ENCODE measurements at places on chromosomes 7 and 10.

DNA sequence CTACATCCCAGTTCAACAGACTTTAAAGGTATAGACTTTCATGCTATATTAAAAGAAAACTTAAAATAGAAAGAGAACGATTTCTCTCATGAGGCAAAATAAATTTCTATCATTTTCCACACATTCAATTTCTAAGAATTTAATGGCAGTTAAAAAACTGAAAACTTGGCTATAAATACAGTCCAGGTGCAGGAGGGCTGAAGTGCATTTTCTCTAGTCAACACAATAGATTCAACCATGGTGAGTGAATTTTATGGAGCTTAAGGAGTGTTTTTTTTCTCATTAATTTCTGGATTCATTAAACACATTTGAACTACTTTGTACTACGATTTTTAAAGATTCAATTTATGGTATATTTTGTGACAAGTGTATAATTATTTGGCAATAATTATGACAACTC lies 240.8 kb upstream of the SLC26A5 start:
- no peak for DNase-seq

DNA sequence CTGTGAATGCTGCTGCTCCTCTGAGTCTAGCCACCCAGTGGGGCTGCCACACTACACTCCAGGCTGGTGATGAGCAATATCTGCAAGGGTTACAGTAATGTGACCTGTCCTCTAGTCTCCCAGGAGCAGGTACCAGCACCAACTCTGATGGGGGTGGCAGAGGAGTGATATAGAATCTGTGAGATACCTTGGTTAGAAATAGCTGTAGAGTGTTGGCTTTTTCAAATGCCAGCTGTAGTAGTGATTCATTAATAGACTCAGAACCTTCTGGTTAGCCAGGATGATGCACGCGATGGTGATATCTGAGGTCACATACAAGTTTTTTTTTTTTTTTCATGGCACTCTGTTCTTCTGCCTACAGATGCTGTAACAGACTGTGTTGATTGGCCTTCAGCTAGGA lies 757.1 kb downstream of the INHBA start:
- DNase-seq: no peak

DNA sequence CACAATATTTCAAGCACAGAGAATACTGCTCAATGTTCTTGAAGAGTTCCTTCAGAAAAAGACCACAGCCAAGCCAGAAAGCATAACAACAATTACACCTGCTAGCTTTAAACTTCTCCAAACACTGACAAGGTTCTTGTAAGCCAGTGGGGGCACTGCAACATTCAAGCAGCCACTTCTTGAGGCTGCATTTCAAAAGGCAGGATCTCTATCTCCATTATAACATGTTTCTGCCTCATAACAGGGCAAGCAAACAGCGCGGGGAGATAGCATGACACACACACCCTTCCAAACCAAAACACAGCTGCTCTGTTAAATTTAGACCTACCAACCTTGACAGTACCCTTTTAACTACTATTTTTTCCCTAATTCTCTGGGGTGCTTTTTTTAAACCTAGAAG lies 30.8 kb downstream of the CHCHD3 start:
- DNase-seq: no peak

DNA sequence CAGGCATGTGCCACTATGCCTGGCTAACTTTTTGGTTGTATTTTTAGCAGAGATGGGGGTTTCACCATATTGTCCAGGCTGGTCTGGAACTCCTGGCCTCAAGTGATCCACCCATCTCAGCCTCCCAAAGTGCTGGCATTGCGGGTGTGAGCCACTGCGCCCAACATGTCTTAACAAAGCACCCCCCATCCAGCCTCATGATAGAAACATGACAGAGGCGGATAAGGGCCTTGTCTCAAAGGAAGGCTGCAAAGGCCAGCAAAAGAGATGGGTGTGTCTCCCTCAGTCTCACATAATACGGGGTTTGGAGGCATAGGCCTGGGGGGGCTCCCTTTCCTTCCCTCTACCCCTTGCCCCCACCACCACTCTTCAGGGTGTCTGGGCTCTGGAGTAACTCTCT lies 93.2 kb downstream of the SH3PXD2A start:
- DNase-seq: no peak

DNA sequence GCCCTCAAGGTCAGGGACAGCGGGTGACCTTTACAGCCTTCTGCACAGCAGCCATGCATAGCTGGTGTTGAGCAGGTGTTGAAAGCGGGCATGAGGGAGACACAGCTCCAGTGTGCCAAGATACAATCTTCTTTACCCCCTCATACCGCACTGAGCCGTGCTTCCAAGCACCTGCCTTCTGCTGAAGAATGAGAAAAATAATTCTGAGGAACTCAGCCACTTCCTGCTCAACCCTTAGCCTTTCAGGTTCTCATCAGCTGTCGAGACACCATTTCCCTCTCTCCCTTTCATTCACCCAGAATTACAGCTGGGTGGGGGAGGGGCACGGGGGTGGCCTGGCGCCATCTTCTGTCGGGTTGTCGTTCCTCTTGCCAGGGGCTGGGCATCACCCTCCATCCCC lies 58.6 kb downstream of the COL13A1 start:
- DNase-seq: no peak

DNA sequence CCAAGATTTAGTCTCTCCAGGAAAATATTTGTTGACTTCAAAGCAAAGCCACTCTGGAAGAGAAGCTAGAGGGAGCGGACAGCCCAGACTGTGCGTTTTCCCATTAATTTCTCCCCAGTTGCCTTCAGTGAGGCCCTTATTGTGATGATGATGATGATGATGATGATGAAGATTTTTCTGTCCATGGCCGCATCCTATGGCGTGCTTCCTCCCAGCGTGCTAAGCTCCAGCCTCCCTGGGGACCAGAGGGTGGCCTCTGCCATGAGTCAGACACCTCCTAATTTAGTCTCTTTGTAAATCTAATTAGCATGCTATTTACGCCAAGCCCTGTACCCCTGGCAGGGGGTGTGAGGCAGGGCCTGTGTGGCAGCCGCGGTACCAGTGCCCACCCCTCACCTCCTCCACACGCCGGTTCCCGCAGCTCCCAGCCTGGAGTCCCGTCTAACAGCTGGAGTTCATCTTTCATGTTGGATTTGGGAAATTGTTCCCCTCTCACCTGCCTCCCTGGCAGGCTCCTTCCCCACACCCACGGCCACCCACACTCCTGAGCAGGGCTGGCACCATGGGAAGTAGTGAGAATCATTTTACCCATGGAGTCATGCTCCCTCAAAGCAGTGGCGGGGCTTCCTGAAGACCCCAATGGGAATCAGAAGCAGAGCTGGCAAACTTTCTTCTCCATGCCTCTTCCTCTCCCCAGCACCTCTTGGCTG lies 92.2 kb downstream of the C10orf105 start:
- DNase-seq: no peak

DNA sequence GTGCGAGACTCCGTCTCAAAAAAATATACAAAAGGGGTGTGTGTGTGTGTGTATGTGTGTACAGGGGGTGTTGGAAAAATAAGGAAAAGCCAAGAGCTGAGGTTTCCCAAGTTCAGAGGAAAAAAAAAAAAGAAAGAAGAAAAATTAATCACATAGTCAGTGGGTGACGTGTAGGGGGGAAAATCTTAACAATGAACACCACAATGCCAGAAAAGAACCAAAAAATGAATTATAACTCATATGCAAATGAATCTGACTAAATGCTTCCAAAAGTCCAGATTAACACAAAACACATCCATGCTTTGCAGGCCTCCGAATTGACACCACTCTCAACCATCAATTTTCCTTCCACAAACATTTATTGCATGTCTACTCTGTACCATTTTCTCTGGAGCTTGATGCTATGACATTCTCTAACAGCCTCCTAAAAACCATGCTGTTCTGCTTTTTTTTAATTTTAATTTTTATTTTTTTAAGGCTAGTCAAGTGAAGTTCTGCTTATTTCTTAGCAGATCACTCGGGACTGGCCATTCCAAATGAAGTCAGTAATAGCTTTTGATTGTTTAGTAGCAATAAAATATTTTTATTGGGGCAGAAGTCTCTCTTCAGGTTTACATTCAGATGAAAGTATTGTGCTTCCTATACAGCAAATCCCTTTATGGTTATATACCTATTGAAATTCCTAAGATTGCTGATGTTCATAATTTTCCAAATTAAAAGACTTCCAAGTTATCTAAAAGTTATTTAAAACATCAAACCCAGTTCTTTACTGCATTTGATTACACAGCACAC lies 133.8 kb downstream of the CNOT4 start:
- no peak for DNase-seq

GRCh38 chr10:51993475-51993874 lies 294.1 kb upstream of the CSTF2T start:
- DNase-seq: no peak

- no peak for DNase-seq
Observed at GRCh38 chr10:110214371-110214826, 7.0 kb downstream of the MXI1 start.

GRCh38 chr7:133512560-133512959 lies 259.7 kb downstream of the EXOC4 start:
- DNase-seq: no peak

DNA sequence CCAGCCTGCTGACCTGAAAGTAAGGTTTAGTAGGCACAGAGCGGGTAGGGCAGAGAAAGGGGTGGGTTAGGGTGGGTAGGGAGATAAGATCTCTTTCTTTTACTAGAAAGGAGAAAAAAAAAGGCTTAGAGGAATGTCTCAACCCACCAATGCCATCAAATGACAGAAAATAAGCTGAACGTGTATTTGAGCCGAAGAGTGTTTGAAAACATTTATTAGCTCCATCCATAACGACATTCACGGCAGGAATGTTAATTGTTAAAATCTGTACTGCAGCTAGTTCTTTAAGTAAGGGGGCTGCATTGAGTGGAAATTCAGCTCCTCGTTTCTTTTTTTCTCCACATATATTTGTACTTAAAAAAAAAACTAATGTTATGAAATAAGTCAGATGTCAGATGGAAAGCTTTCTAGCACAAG lies 63.7 kb upstream of the ARID5B start:
- no peak for DNase-seq

- DNase-seq: no peak
Observed at GRCh38 chr7:151310578-151310977, 31.0 kb upstream of the NUB1 start.

DNA sequence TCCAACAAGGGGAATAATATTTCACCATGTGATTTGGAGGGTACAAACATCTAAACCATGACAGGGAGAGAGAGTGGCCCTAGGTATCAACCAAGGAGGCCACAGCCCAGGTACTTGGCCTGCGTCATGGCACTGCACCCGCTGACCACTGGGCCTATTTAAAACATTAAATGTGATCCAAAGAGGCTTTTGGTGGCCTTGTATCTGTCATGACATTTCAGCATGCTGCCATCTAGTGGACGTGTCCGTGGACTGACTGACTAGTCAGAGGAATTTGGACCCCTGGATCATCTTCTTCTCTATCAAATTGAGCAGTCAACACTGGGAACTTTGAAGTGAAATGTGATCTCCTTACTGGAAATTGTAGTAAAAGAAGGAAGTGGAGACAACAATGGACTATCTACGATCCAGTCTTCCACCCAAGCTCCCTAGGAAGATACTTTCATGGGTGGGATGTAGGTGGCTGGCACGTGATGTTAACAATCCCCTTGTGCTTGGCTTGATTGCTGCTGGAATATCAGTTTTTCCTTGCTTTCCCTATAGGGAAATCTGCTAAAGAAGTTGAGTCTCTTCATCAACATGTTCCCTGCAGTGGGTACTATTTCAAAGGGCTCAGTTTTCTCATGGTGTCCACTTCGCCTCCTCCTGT lies 24.6 kb upstream of the ITGA8 start:
- DNase-seq: peak; percentile 19

GRCh38 chr10:70940834-70941568 lies 52.6 kb upstream of the PCBD1 start:
- DNase-seq: no peak

DNA sequence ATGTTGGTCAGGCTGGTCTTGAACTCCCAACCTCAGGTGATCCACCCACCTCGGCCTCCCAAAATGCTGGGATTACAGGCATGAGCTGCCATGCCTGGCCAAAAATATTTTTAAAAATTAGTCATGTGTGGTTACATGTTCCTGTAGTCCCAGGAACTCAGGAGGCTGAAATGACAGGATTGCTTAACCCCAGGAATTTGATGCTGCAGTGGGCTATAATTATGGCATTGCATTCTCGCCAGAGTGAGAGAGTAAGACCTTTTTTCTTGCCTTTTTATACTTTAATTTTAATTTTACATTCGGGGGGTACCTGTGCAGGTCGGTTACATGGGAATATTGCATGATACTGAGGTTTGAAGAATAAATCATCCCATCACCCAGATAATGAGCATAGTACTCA lies 86.6 kb upstream of the ZNF92 start:
- no peak for DNase-seq

GRCh38 chr7:1041551-1042491 lies 2.5 kb upstream of the GPR146 start:
- DNase-seq: no peak

DNA sequence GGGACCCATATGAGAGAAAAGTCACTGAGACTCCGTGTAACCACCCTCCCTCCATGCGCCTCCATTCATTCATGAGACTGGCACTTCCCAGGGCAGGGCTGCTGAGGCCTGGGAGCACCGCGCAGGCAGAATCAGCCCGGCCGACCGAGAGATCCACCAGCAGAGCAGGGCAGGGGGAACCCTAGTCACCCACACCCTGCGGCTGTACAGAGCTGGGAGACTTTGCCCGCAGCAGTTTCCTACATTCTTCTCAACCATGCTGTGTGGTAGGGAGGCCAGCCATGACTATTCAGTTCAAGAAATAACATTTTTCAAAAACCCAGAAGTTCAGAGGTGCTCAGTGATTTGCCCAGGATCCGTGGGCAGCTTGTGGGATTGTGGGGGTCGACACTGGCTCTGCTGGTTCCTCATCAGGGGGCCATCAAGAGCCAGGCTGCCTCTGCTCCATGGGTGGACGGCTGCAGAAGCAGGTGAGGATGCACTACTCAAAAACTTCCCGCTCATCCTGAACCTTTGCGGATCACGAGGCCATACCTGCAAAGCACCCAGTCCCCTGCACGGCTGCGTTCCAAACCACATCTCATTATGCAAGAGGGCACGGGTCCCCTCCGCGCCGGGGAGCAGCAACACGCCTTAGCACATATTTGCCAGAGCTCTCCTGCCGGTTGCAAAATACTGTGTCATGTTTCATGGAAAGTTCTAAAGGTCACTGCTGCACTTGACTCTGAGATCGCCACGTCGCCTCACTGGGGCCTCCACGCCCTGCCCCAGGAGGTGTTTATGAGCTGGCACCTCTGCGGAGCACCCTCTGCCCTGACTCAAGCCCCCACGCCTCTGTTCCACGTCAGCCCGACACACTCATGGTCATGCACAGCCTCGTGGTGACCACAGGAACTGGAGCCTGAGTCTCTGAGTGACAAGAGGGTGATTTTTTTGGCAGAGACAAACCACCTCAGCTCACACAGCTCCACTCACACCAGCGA lies 132.0 kb downstream of the PRKAG2 start:
- no peak for DNase-seq

DNA sequence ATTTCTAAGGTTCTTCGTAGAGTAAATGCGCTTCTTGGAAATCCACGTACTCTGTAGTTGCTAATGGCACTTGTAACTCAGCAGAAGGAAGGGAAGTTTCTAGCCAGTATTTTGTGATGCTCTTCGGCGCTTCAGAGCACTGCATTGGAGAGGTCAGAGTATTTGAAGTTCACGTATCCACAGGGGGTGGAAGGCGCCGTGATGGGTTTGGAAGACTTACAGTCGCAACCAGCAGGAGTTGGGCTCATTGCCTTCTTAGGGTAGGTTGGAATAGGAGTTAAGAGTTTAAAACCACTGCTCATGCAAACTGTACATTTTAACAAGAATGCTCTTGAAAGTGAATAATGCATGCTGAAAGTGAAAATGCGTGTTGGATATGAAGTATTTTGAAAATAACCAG lies 49.1 kb downstream of the SHH start:
- DNase-seq: no peak

GRCh38 chr7:47587351-47587750 lies 5.4 kb upstream of the TNS3 start:
- no peak for DNase-seq

All from stimulated activated CD4-positive, alpha-beta T cell treated with anti-CD3 and anti-CD28 coated beads, Interleukin-12 subunit alpha, Interleukin-12 subunit beta, amount 100 ng/mL, for 4 hours (primary cell).